ENCODE measurements at places on chromosomes 1 and 21.

DNA sequence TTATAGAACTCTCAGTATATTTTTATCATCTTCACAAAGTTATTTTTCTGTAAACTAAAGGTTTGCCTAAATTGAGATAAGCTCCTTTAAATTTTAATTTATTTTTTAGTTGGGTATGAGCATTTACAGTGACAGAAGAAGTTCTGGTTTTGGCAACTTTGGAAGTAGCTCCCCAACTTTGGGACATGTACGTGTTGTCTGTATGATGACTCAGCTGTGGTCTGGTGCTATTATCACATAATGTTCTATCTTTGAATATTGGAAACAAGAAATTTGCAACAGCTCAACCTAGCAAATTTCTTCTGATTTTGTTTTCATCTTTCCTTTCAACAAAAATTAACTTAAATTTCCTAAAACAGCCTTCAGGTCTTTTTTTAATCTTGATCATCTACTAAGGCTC is 46.6 kb upstream of the C1orf105 start:
- DNase-seq: no peak

- DNase-seq: no peak
Observed at GRCh38 chr1:93988634-93989350, 79.6 kb upstream of the GCLM start.

- no peak for DNase-seq
Observed at GRCh38 chr1:247468481-247469140, 10.7 kb upstream of the OR2B11 start.

DNA sequence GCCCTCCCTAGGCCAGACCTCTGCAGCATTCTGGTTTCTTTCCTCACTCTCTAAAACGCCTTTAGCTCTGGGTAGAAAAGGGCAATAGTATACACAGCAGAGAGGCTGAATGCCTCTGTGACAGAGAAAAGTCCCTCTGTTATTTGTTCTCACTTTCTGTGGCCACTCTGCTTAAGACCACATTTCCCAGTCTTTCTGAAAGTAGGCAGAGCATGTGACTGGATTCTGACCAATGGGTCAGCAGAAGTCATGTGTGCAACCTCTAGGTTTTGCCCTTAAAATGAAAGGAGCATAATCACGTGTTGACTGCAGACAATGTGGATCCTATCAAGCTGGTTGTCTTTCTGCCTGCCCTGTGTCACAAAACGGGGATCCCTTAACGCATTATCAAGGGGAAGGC is 79.7 kb upstream of the MARK1 start:
- no peak for DNase-seq

DNA sequence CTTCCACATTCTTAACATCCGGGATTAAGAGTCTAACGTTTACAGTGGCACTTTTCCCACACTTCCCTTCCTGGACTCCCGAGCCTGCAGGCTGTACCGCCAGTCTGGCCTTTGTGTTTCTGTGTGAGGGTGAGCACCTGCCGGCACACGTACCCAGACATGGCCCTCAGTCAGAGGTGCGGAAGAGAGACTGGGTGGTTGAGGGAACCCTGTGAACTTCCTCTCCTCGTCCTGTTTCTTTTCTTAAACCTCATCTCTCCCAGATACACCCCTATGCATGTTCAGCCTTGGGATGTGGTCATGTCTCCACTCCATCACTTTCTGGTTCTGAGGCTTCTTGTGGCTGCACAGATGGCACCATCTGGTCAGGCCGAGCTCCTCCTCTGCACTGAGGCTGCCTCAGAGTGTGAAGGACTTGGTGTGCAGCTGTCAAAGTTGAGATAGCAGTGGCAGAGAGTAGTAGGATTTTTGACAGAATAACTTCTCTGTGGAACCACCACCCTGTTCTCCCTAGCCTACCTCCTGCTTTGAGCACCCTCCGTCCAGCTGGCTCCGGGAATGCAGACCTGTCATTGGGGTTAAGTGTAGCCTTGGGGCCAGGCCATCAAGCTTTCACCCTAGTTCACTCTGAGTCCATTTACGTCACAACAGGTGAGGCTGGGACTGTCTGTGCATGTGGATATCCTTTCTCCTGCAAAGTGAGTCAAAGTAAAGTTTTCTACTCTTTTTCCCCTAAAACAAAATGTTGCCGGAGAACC is 31.4 kb downstream of the VASH2 start:
- no peak for DNase-seq

- DNase-seq: peak; percentile 13
Observed at GRCh38 chr1:163315773-163316374, 5.9 kb upstream of the NUF2 start.

GRCh38 chr1:59514061-59514909 is 217.4 kb downstream of the FGGY start:
- no peak for DNase-seq

- no peak for DNase-seq
Observed at GRCh38 chr1:79617777-79618176, 611.2 kb upstream of the ADGRL4 start.

DNA sequence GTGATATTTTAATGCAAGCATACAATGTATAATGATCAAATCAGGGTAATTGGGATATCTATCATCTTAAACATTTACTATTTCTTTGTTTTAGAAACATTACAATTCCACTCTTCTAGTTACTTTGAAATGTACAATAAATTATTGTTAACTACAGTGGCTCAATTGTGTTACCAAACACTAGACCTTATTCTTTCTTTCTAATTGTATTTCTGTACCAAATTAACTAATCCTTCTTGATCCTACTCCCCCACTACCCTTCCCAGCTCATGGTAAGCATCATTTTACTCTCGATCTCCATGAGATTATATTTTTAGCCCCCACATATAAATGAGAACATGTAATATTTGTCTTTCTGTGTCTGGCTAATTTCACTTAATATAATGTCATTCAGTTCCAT is 95.0 kb upstream of the MROH9 start:
- DNase-seq: no peak

- no peak for DNase-seq
Observed at GRCh38 chr1:9787702-9788101, 36.1 kb downstream of the CLSTN1 start.

GRCh38 chr1:185267301-185267700 is 49.7 kb downstream of the IVNS1ABP start:
- no peak for DNase-seq

DNA sequence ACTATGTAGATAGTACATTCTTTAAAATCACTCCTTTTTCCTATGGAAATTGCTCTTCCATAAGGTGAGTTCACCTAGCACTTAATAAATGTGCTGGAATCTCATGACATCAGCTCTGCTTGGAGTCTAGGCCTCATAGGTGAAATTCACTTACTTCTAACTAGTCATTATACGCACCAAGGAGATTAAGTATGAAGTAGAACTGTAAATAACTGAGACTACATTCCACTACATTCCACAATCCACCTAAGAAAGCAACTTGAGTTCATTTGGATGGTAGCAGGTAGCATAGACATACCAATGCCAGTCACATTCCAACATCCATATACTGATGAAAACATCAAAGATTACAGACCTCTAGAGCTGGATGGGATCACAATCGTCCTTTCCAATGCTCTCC is 64.3 kb downstream of the NIBAN1 start:
- no peak for DNase-seq

DNA sequence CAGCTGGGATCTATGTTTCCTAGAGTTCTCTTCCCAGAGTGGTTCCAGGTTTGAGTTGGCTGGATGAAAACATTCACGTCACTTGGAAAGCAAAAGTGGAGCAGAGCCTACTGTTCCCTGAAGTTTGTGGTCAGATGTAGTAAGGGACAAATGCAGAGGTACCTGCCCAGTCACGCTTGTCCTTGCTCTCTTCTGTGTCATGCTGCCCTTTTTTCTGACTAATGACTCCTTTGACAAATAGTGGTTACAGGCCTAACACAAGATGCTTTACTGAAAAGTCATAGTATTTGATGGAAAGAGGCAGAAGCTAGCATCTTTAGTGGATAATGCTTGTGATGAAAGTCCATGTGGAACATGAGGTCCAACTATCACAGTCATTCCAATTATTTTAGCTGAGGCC is 881.4 kb upstream of the B3GALT2 start:
- DNase-seq: peak; percentile 73

DNA sequence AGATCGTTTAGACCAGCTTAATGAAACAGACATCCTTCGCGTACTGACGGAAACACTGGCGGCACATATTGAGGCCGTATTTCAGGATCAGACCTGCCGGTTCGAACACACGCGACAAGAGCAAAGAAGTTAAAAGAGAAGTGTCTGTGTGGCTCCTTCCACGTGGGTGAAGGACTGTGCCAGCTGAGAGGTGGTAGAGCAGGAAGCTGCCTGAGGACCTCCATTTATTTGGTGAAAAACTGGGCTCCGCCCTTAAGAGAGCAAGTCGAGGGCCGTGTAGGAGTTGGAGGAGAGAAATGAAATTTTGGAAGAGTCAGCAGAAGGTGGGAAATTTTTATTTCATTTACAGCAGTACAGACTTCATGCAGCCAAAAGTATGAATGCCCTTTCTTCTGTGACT is 38.8 kb upstream of the ADORA3 start:
- DNase-seq: no peak

GRCh38 chr1:169610108-169610507 is 19.8 kb downstream of the SELP start:
- no peak for DNase-seq

- DNase-seq: no peak
Observed at GRCh38 chr1:227487606-227488005, 75.8 kb upstream of the ZNF678 start.

DNA sequence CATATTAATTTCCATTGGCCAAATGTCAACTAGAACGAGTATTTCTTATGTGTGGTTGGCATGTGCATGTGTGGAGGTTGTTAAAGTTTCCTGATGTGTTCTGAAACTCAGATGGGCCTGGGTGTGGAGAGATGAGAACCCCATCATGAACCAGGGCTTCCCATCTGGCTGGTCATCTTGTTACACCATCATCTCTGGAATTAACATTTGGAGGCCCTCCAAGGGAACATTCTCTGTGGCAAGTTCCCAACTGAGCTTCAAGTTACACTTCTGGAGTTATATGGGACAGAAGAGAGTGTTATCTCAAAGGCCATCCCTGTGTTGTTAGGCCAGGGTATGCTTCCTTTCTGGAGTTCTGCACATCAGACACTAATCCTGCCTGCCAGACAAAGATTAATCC is 183.6 kb downstream of the TTLL7 start:
- no peak for DNase-seq

GRCh38 chr1:93584261-93585003 is 97.2 kb downstream of the BCAR3 start:
- DNase-seq: no peak

- DNase-seq: peak; percentile 54
Observed at GRCh38 chr1:36166938-36167905, 11.3 kb downstream of the MAP7D1 start.

DNA sequence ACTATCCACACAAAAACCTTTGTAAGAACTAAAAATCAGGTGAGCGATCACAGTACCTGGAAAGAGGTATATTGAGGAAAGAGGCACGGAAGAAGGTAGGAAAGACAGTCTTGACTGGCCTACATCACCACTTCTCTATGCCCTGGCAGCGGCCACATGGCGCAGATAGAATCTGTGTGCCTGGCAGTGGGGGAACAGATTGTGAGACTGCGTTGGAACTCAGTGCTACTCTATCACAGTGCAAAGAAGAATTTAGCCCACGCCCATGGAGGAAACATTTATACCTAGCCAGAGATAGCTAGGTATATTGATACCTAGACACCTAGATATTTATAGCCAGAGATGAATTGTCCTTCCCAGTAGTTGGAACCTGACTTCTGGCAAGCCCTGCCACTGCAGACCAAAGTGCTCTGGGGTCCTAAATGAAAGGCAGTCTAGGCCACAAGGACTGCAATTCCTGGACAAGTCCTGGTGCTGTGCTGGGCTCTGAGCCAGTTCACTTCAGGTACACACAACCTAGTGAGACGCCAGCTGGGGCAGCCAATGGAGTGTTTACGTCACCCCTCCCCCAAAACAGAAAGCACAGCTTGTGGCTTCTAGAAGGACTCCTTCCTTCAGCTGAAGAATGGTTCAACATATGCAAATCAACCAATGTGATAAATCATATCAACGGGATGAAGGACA is 51.9 kb downstream of the DHX9 start:
- DNase-seq: no peak

- DNase-seq: no peak
Observed at GRCh38 chr1:26346274-26347033, 7.5 kb downstream of the CRYBG2 start.

- no peak for DNase-seq
Observed at GRCh38 chr21:35088319-35088771, 39.2 kb upstream of the RUNX1 start.

GRCh38 chr1:205813755-205814058 is 709 bp upstream of the SLC41A1 start:
- peak; percentile 39 for DNase-seq

- no peak for DNase-seq
Observed at GRCh38 chr1:209585672-209586071, 2.2 kb downstream of the CAMK1G start.

GRCh38 chr21:42671778-42672593 is 18.6 kb downstream of the PDE9A start:
- DNase-seq: peak; percentile 68

DNA sequence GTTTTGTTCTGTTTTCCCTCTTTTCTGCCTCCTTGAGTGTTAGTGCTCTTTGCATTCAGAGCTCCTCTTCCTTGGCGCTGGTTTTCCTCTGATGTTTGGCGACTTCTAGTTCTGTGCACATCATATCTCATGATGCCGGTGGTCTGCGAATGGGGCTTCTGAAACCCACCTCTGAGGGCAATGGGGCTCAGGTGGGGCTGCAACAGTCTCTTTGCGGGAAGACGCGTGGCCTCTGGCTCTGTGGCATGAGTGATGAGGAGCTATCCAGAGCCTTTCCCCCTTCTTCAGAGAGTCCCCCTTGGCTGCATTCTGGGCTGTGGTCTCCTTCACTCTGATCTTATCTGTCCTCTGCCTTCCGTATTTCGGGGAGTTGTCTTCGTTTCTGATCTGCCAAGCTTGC is 39.0 kb downstream of the TNFRSF8 start:
- DNase-seq: no peak

DNA sequence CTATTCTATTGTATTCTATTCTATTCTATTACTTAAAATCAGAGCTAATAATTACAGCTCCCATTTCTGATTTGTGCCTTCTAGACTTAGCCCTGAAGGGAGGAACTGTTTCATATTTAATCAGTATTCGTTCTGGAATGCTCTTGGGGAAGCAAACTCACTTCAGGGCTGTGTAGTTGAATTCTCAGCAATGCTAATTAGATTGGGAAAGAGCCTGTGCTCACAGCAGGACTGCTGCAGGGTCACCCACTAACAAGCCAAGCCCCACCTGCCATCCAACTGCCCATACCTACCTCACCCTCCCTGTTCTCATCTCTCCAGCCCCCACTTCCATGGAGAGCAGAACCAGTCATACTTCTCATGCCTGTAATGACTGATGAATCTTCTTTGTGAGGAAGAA is 464.2 kb downstream of the PTPRU start:
- DNase-seq: no peak

- DNase-seq: no peak
Observed at GRCh38 chr1:64427879-64428278, 42.0 kb upstream of the CACHD1 start.

DNA sequence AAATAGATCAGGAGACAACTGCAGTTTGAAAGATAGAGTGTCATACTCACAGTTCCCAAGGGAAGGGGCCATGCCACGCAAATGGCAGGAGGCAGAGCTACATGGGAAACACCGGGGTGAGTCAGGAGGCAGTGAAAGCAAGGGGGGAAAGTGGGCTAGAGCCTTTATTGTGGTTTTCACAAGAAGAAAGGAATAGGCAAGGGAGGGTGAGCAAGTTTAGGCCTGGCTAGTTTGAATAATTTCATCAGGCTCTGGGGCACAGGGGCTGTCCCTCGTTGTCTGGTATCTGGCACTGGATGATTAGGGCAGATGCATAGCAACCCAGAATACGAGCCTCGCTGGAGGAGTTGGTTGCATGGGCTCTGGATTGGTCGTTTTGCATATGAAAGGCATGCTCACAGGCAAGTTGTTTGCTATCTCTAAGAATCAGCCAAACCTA is 17.0 kb upstream of the ITLN2 start:
- DNase-seq: no peak

- no peak for DNase-seq
Observed at GRCh38 chr1:9992910-9993309, 4.1 kb upstream of the RBP7 start.

All from RCC 7860 (cell line).